ENCODE measurements at places on chromosomes 12 and 14.

DNA sequence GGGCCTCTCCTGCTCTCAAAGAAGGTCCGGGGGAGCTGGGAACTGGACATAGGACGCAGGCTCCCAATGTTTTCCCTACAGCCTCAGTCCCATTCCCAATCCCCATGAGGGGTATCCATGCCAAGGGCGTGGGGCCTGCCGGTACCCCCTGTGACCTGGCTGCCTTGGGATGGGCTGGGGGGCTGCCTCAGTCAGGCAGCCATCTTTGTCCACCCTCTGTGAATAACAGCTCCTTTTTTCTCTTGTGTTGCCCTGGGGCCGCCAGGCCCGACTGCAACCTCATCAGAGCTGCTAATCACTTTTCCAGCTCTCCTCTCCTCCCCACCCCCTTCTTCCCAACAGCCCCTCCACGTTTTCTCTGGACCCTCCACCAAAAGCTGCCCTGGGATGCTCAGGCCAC lies 11.2 kb downstream of the FIGNL2 start:
- H3K27me3 ChIP-seq, result peaks cover 6% of the 10 kb centered on the region
- no peak for DNase-seq
- H3K4me3 ChIP-seq, result no peak overlapping the region
- H3K36me3 ChIP-seq, result no peaks in the 10 kb centered on the region

GRCh38 chr12:123671876-123672275 lies 963 bp downstream of the TCTN2 start:
- H3K4me3 ChIP-seq, result no peak overlapping the region
- H3K27ac ChIP-seq, result no peak overlapping the region
- H3K36me3 ChIP-seq, result no peaks in the 10 kb centered on the region
- no peaks in the 10 kb centered on the region for H3K27me3 ChIP-seq
- no peak for DNase-seq
- peaks cover 13% of the 10 kb centered on the region for H3K4me1 ChIP-seq

- H3K4me3 ChIP-seq, result no peak overlapping the region
- H3K36me3 ChIP-seq, result no peaks in the 10 kb centered on the region
- no peaks in the 10 kb centered on the region for H3K4me1 ChIP-seq
- no peak for DNase-seq
- no peak overlapping the region for H3K27ac ChIP-seq
- no peaks in the 10 kb centered on the region for H3K27me3 ChIP-seq
Observed at GRCh38 chr12:122932207-122932606, 34.1 kb downstream of the ABCB9 start.

GRCh38 chr14:104598039-104598909 lies 6.3 kb downstream of the TMEM179 start:
- H3K4me3 ChIP-seq, result no peak overlapping the region
- H3K27ac ChIP-seq, result no peak overlapping the region
- H3K36me3 ChIP-seq, result no peaks in the 10 kb centered on the region
- no peaks in the 10 kb centered on the region for H3K4me1 ChIP-seq

DNA sequence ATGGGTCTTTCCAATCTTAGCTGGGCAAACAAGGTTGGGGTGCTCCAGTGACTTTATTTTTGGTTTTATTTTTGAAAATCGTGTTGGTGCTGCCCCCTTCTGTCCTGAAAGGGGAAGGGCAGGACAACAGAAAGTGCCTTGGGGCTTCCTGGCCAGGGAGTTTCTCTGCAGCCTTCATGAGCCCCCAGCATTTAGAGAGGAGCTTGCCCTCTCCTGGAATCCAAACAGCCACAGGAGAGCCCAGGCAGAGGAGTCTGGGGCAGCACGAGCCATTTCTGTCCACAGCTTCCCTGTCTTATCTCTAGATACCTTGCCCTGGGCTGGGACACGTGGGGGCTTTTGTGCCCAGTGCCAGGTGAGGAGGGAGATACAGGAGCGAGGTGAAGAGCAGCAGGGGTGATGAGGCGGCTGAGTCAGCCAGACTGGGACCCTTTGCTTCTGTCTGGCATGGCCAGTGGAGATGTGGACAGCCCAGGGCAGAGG lies 4.4 kb upstream of the C1RL start:
- no peak for DNase-seq
- H3K36me3 ChIP-seq, result peaks cover 7% of the 10 kb centered on the region
- no peak overlapping the region for H3K4me3 ChIP-seq
- H3K4me1 ChIP-seq, result peaks cover 13% of the 10 kb centered on the region
- no peak overlapping the region for H3K27ac ChIP-seq

DNA sequence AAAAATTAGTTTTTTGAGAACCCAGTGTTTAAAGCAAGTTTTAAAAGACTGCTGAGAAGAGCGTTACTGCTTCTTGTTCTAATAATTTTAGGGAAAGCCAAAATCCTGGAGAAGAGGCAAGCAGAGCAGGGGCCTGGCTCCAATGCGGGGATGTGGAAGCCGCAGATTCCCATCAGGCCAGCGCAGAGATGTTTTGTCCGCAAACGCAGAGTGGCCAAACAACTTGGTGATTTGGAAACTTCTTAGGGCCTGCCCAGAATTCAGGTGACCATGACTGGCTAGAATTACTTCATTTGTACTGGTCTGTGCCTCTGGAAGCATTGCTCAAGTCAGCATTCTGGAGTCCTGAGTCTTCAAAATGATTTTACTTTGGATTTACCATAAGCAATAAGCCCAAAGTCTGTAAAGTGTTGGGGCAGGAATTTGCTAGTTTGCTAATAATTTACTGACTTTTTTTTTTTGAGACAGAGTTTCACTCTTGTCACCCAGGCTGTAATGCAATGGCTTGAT lies 208.4 kb downstream of the PPM1H start:
- no peaks in the 10 kb centered on the region for H3K36me3 ChIP-seq
- H3K4me1 ChIP-seq, result no peaks in the 10 kb centered on the region
- no peak for DNase-seq
- H3K27me3 ChIP-seq, result no peaks in the 10 kb centered on the region
- no peak overlapping the region for H3K27ac ChIP-seq

- no peak for DNase-seq
- H3K4me3 ChIP-seq, result no peak overlapping the region
- H3K27ac ChIP-seq, result no peak overlapping the region
- no peaks in the 10 kb centered on the region for H3K36me3 ChIP-seq
- H3K27me3 ChIP-seq, result no peaks in the 10 kb centered on the region
- H3K4me1 ChIP-seq, result no peaks in the 10 kb centered on the region
Observed at GRCh38 chr14:98984719-98985041, 287.3 kb downstream of the BCL11B start.

- no peaks in the 10 kb centered on the region for H3K36me3 ChIP-seq
- DNase-seq, result no peak
- H3K27me3 ChIP-seq, result no peaks in the 10 kb centered on the region
- H3K4me1 ChIP-seq, result no peaks in the 10 kb centered on the region
Observed at GRCh38 chr14:68027276-68027675, 207.7 kb downstream of the RAD51B start.

DNA sequence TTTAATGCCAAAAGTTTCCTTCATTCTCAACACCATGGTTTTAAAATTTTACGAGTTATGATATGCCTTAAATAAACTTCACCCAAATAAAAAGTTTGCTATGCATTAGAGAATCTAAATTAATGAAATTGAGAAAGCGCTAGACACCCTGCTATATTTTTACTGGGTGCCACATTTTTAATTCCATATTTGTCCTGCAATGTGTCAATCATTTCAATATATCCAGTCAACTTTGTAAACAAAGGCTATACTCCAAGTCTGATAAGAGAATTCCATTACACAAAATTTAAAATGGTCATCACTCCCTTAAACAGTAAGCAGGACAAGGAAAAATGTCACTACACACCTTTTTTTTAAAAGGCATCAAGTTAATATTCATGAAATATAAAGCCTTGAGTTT lies 1.9 kb downstream of the PPP1R12A start:
- H3K4me1 ChIP-seq, result peaks cover 44% of the 10 kb centered on the region
- DNase-seq, result no peak
- H3K27ac ChIP-seq, result no peak overlapping the region
- no peaks in the 10 kb centered on the region for H3K27me3 ChIP-seq
- H3K36me3 ChIP-seq, result no peaks in the 10 kb centered on the region

GRCh38 chr12:102879144-102879763 lies 37.8 kb downstream of the PAH start:
- no peak overlapping the region for H3K4me3 ChIP-seq
- no peak overlapping the region for H3K27ac ChIP-seq
- peaks cover 4% of the 10 kb centered on the region for H3K4me1 ChIP-seq
- H3K36me3 ChIP-seq, result no peaks in the 10 kb centered on the region
- no peaks in the 10 kb centered on the region for H3K27me3 ChIP-seq

DNA sequence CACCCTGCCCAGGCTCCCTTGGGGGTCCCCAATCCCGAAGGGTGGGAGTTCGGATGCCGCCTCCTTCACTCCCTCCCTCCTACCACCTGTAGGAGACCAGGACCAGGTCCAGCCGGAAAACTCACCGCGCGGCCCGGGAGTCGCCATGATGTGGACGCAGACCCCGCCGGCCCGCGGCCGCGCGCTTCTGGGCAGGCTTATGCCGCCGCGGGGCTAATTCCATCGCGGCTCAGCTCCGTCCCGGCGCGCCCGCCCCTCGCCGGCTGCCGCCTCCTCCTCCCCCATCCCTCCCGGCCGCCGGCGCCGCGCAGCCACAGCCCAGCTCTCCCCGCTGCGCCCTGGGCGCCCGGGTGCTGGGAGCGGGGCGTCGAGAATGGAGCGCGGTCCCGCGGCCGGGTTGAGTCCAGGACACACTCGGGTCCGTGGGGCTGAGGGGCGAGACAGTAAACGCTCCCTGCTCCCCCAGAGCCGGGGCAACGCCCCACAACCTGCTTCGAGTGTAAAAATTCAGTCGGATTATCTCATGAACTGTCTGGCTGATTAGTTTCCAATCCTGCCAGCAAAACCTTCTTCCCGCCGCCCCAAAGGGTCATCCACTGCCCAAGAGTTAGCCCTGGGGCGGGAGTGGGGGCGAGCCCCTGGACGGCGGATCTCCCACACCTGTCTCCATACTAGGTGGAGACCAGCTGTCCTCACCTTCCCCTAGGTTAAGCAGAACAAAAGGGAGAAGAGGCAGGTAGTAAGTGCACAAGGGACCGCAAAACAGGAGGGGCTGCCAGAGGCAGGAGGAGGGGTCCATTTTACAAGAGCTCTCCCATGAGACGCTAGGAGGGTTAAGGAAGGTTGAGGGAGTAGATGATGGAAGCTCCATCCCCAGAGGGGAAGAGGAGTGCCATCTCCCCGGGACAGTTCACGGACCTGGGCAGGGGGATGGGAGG lies at the start of gene ANO2:
ANO2 (minus strand) TSS at position 189 of the 938 bp plus-strand sequence; CDS start at position 147, 42 bp downstream.
- no peak within 1 kb of the TSS for H3K4me3 ChIP-seq
- no peaks in the 10 kb centered on the region for H3K36me3 ChIP-seq
- DNase-seq, result no peak
- H3K4me1 ChIP-seq, result peaks cover 8% of the 10 kb centered on the region

GRCh38 chr14:105500726-105501101 lies 9.7 kb downstream of the TEDC1 start:
- no peak for DNase-seq
- no peak overlapping the region for H3K27ac ChIP-seq
- H3K4me3 ChIP-seq, result no peak overlapping the region
- H3K4me1 ChIP-seq, result no peaks in the 10 kb centered on the region
- H3K36me3 ChIP-seq, result no peaks in the 10 kb centered on the region

- H3K4me3 ChIP-seq, result no peak overlapping the region
- no peaks in the 10 kb centered on the region for H3K27me3 ChIP-seq
- no peak for DNase-seq
- no peak overlapping the region for H3K27ac ChIP-seq
- H3K4me1 ChIP-seq, result peaks cover 22% of the 10 kb centered on the region
Observed at GRCh38 chr14:21440859-21441258, 15.1 kb downstream of the CHD8 start.

DNA sequence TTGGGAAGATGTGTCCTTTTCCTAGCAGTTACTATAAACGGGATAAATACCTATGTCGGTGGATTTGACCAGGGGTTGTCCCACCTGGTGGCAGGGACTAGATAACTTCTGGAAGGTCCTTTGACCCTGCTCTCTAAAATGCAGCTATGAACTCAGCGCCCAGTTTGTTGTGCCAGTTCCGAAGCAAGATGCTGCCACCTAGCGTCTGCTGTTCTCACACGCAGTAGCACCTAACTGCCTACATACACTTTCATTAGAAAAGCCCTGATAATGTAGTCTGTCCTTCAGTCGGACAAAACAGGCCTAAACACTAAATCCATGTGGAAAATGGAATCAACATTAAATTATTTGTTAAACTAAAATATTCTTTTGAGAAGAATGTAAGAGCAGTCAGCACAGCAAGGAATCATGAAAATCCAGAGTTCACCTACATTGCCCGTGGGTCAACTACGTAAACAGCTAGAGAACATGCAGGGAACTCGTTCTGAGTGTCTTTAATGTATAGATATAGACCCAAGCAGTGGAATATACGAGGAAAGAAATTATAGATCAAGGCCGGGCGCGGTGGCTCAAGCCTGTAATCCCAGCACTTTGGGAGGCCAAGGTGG lies 51.1 kb upstream of the CRACR2A start:
- H3K4me1 ChIP-seq, result peaks cover 4% of the 10 kb centered on the region
- no peak overlapping the region for H3K27ac ChIP-seq
- no peaks in the 10 kb centered on the region for H3K27me3 ChIP-seq
- H3K4me3 ChIP-seq, result no peak overlapping the region

GRCh38 chr12:54941659-54942058 lies 42.9 kb downstream of the TESPA1 start:
- no peaks in the 10 kb centered on the region for H3K4me1 ChIP-seq
- no peaks in the 10 kb centered on the region for H3K36me3 ChIP-seq
- H3K27ac ChIP-seq, result no peak overlapping the region
- H3K4me3 ChIP-seq, result no peak overlapping the region
- DNase-seq, result no peak

- H3K4me3 ChIP-seq, result no peak overlapping the region
- DNase-seq, result no peak
- no peaks in the 10 kb centered on the region for H3K27me3 ChIP-seq
- no peak overlapping the region for H3K27ac ChIP-seq
- H3K4me1 ChIP-seq, result no peaks in the 10 kb centered on the region
- no peaks in the 10 kb centered on the region for H3K36me3 ChIP-seq
Observed at GRCh38 chr14:66066981-66067776, 419.0 kb upstream of the CCDC196 start.

Measured in adrenal gland (tissue), 19 donors.